Pulmonary artery endothelial cell (primary cell): ENCODE measurements at places on chromosomes 1 and 21. TPM values are rescaled to one million over a fixed set of nuclear protein-coding genes. Genes with fewer than 3 reads are reported as not detected.

GRCh38 chr1:157748262-157748817 lies 28.6 kb downstream of the FCRL2 start:
- DNase-seq: no peak

DNA sequence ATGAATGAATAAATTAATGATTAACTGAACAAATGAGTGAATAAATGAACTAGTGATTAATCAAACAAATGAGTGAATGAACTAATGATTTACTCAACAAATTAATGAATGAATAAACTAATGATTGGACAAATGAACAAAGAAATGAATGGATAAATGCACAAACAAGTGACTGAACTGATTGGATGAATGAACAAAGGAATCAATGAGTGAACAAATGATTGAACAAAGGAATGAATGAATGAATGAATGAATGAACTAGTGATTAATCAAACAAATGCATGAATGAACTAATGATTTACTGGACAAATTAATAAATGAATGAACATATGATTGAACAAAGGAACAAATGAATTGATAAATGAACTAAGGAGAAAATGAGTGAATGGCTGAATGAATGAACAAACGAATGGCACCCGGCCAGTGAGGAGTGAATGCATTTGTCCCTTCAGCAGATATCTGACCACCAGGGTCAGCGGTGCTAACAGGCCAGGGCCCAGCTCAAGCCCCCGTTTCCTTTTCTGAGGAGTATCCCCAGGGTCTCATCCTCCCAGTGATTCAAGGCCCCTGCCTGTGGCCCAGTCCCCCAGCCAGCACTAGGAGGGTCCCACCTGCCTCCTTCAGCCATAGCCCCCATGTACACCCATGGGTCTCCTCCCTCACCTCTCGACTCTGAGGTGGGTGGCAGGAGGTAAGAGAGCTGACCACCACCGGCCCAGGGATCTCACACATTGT lies 49.9 kb downstream of the WNT9A start:
- no peak for DNase-seq

DNA sequence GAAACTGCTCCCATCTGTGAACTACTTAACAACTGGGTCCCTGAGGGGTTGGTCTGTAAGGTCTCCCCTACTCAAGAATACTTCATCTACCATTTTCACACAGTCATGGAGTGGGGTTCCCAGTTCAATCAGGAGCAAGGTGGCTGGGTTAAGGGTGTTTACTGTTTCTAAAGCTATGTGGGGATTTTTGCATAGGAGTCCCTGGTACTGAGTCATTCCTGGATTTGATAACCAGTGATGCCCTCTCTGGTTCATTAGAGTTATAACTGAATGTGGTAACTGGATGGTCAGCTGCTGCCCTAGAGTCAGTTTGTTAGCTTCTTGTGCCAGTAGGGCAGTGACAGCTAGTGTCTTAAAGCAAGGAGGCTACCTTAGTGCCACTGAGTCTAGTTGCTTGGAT lies 29.4 kb upstream of the KCNJ15 start:
- no peak for DNase-seq

DNA sequence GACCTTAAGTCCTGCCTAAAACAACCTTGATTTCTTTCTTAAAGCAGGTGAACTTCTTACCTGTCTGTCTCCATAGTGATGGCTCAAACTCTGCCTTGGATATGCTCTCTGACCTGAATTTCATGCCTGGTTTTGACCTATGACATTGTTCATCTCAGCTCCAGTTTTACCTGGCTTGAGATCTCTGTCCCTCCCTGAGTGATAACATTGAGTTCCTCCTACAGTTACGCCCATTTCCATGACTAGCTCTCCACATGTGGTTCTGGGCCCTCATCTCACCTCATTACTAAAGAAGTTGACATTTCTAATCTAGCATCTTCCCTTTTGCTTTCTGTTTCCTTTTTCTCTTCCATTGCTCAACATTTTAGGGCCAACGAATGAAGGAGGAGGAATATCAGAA lies 233.1 kb downstream of the HHIPL2 start:
- DNase-seq: no peak

DNA sequence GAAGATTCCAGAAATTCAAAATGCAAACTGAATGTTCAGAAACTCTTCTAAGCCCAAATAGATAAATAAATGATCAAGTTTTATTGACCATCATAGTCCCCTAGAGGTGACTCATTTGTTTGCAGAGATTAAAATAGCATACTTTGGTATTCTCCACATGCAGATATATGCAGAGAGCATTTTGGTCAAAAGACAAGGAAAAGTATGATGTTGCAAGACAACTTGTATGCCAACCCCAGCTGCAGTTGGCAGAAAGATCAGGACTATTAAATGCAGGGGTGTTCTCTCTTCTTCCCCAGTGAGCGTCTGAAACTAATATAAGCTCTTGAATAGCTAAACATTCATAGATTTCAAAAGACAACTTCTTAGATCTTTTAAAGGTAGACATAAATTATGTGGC lies 404.9 kb downstream of the LTN1 start:
- DNase-seq: no peak

GRCh38 chr21:24076179-24076578 lies 1531.1 kb downstream of the MRPL39 start:
- no peak for DNase-seq

DNA sequence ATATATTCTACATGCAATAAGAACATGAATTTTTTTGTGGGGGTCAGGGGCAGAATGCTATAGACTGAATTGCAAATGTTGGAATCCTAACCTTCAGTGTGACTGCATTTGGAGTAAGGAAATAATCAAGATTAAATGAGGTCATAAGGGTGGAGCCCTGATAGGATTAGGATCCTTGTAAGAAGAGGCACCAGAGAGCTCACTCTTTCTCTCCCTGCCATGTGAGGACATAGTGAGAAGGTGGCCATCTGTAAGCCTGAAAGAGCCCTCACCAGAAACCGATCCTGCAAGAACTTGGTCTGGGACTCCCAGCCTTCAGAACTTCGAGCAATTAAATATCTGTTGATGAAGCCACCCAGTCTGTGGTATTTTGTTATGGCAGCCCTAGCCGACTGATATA lies 70.3 kb upstream of the SOX13 start:
- no peak for DNase-seq

The PADI3 gene
- 0.04 TPM in 1 of 2 replicates, not detected in the other for total RNA-seq

The WNT3A gene
- total RNA-seq: not detected in 2 replicates

The PHC2 gene
- total RNA-seq: 80.6 and 84.7 TPM in 2 replicates

The CLEC20A gene
- not detected in 2 replicates for total RNA-seq

The WNT4 gene
- 0.04 and 0.13 TPM in 2 replicates for total RNA-seq

The TNFRSF18 gene
- total RNA-seq: 0.18 TPM in 1 of 2 replicates, not detected in the other
